ENCODE measurements at places on chromosomes 3 and 15.

- no peak for DNase-seq
Measured at GRCh38 chr3:184725176-184725719, 13.4 kb upstream of the MAGEF1 start.

DNA sequence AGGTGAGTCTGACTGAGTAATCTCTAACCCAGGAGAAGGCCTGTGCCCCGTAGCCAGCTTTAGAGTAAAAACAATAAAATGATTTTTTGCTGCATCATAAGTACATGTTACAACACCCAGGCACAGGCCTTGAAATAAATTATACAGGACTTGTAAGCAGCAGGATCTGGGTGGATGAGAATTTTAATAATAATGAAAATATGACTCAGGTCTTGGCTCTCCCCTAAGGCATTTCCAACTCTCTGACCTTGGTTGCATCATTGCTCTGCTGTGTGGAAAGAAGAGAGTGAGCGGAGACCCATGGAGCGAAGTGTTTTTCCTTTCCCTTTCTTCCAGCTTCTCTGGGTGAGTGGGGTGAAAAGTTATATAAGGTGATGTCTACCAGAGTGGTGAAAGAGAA, 44.6 kb downstream of the EOMES start:
- DNase-seq, result peak; percentile 89

GRCh38 chr15:88257311-88258092, 963 bp upstream of the NTRK3 start:
- DNase-seq, result no peak

- DNase-seq, result no peak
Measured at GRCh38 chr3:188021041-188021440, 132.9 kb upstream of the LPP start.

GRCh38 chr3:22685597-22685996, 517.5 kb upstream of the UBE2E2 start:
- DNase-seq, result peak; percentile 14

- DNase-seq, result no peak
Measured at GRCh38 chr3:122864498-122864897, 69.6 kb downstream of the SLC49A4 start.

GRCh38 chr15:80750575-80750974, 28.6 kb upstream of the CEMIP start:
- DNase-seq, result peak; percentile 43

GRCh38 chr3:6781092-6781491, 79.8 kb upstream of the GRM7 start:
- DNase-seq, result no peak

DNA sequence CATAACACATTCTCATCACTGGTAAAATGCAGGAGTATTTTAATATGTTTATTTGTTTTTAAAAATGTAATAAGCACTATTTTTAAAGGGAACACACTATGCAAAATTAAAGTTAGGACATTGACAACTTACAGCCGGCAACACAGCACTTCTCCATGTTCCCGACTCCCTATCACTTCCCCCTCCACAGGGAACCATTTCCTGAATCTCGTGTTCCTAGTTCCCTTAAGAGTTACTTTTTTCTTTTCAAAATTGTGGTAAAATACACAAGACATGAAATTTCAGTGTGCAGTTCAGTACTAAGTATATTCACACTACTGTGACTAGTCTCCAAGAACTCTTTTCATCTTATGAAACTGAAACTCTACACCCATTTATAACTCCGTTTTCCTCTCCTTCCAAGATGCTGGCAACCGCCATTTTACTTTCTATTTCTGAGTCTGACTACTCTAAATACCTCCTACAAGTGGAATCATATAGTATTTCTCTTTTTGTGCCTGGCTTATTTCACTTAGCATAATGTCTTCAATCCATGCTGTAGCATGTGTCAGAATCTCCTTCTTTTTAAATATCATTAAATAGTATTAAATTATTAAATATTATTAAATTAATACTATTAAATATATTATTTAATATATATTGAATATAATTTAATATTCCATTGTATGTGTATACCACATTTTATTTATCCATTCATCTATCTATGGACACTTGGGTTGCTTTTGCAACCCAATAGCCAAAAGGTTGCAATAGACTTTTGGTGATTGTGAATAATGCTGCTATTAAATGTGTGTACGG, 25.9 kb upstream of the UBE2Q2 start:
- no peak for DNase-seq

DNA sequence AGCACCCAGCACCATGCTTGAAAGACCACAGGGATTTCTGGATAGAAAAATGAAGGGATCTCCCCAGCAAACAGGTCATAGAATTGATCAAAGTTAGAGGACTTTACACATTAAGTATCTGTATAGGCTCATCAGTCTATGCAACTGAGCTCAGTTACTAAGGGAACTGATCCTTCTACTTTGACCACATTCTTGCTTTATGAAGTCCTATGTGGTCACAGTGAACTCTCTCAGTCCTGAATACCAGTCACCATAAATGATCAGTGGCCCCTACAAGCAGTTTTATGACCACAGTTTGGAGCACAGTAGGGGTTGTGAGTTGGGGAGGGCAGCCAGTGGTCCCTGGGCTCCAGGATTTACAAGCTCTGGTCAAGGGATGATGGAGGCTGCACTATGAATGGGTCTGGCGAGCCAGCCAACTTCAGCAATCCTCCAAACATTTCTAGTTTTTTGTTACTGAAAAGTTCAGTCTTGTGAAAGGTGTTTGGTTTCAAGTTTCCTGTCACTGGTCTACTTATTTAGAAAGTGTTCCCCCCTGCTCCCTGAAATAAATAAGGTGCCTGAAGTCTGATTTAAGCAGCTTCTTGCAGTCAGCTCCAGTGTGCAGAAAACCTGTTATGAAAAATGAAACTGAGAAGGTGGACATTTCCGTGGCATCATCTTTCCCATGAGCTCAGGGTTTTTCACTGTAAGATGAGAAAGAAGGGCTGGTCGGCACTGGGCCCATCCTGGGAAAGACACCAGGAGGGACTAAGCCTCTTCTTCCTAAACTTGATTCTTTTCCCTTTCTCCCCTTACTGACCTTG, 75.5 kb downstream of the DAPK2 start:
- DNase-seq, result no peak

DNA sequence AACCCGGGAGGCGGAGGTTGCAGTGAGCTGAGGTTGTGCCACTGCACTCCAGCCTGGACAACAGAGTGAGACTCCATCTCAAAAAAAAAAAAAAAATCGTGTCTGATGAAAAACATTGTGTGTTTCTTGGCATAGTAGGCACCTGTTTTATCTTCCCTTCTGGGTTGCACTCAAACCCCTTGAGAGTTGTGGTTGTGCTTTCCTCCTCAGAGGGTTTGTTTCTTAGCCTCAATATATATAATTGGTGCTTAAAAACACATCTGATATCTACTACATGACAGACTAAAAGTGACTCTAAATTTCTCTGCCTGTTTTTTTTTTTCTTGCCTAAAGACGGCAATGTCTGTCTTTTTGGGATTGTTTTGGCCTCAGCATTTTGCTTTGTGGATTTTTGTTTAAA, 7.6 kb downstream of the NR1D2 start:
- DNase-seq, result no peak

DNA sequence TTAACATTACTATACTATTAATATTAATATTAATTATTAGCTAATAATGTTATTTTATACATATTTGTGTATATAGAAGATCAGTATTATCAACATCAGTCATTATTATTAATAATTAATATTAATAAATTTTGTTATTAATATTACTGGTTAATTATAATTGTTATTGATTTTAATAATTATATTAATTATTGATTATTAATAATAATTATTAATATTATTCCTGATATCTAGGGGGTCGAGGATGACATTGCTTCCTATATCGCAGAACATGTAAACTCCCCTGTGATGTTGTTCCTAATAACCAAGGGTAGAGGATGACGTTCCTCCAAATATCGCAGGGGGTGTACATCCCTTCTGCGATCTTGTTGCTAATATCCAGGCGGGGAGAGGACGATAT, 17.3 kb upstream of the BMF start:
- DNase-seq, result no peak

DNA sequence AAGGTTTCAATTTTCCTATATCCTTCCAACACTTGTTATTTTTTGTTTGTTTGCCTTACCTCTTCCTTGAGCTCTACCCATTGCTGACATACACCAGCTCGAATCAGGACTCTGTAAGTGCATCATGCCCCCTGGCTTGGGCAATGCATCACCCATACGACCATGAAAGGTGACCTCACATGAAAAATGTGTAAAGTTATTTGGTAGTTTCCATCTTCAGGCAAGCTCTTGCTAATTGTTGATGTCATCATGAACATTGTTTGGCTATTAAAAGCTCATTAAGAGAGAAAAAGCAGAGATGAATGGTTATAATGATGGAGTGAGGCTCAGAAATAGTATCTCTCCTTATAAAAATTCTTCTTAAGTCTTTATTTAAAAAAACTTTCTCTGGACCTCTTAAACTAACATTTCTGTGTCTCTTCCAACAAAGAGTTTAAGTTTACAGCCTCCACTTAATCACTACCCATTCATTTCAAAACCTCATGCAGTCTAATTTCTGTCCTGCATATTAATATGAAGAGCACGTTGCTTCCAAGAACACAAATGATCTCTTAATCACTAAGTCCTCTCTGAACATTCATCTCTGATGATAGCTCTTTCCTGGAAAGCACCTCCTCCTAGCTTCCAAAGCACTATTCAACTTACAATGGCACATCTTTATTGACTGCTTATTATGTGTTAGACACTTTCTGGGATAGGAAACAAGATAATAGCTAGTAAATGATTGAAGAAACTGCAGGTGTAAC, 236.3 kb downstream of the NFKBIZ start:
- peak; percentile 39 for DNase-seq

- DNase-seq, result peak; percentile 75
Measured at GRCh38 chr3:16182183-16182582, 7.7 kb downstream of the GALNT15 start.

DNA sequence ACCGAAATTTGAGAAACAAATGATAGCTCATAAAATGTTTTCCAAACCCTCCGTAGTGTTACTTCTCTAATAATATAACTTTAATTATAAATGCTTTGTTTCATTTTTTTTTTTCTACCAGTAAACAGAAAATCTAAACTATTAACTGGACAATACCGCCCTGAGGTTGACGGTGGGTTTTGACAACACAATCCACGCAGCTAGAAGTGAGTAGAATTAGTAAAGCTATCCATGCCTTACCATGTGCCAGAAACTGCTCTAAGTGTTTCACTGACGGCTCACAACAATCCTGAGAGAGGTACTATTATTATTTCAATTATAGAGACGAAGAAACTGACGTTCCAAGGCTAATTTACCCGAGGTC, 410 bp downstream of the NDUFAF1 start:
- no peak for DNase-seq

GRCh38 chr3:139159356-139159755, 114.7 kb upstream of the PRR23C start:
- no peak for DNase-seq

- DNase-seq, result peak; percentile 21
Measured at GRCh38 chr15:50873935-50874361, 34.5 kb upstream of the AP4E1 start.

GRCh38 chr15:62953021-62953420, 89.5 kb upstream of the TPM1 start:
- no peak for DNase-seq

DNA sequence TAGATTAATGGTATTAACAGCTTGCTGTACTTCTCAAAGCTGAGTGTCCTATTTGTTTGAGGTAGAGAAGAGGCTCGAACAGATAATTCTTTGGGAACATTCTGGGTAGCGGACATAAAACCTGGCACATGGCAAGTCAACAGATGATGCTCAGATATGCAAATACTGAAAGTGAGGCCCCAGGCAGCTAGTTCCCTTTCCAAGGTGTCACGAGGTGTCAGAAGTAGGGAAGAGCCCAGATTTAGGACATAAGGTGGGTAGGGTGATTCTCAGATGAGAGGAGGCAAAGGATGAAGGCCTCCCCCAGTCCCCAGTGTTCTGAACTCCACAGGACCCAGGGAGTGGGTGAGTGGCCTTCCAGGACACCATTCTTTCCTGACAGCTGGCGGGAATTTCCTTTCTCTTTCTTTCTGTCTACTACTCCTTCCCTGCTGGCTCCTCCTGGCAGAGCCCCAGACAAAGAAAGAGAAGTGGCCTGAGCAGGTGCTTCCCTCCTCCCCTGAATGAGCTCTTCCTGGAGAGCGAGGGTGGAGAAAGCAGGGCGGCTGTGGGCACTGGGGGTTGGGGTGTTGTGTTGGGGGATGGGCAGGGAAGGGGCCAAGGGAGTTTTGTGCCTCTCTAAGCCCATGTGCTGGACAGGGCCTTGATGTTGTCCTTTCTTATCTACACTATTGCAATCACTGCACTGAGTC, 87.5 kb downstream of the CORO2B start:
- no peak for DNase-seq

DNA sequence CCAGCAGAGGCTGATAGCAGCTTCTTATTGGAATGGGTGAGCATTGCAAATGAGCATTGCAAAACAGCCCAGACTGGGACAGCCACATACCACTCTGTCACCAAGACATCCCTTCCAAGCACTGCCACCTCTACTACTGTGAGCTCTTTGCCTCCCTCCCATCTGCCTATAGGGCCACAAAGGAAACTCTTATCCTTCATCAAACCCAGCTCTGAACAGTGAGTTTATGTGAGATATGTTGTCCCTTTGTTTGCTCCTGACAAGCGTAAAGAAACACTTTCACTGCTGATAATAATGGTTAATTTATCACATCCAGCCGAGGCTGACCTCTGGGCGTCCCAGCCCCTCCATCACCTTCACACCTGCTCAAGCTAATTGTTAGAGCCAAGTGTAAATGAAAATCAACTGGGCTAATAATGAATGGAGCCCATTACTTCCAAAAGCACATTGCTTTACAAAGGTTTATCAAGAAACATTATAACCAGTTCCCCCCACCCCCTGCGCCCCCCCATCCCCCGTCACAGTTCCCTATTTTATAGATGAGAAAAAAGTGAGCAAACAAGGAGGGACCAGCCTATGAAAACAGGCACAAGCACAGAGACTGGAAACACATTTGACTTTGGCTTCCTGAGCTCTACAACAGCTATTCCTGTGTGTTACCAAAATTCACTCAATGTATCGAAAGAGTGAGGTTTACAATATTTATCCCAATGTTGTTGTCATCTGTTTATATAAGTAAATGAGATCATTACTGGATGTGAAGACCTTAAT, 146.3 kb downstream of the ANXA2 start:
- no peak for DNase-seq

- no peak for DNase-seq
Measured at GRCh38 chr3:13433912-13434311, 13.8 kb upstream of the NUP210 start.

DNA sequence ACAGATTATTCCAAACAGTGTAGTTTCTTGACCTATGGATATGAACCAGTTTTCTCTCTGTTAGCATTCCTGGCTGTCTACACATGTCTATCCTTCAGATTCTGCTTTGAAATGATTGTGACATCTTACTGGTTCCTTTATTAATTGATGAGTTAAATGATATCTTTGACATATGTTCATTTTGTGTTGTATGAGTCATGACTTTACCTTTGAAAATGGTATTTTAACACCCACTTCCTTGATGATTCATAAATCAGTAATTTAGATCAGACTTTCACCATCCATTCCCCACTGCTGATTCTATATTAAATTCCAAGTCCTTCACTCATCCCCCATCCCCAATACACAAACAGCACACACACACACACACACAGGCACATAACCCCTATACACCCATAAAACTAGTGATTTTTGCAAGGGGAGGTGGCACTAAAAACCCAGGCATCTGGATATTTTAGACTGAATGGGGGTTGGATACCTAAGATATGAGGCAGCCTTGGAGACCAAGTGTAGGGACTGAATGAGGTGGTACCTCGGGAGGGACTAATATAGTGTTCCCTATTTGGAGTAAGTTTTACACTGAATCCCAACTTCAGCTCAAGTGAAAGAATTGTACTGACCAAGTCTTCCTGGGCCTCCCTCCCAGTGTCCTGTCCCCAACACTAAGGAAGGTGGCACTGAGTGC, 9.7 kb downstream of the CCK start:
- peak; percentile 81 for DNase-seq

- no peak for DNase-seq
Measured at GRCh38 chr3:182400838-182401237, 392.5 kb upstream of the ATP11B start.
